ENCODE measurements at places on chromosomes 5 and 9.

- DNase-seq: no peak
Measured at GRCh38 chr5:142013734-142014521, 1.1 kb upstream of the GNPDA1 start.

DNA sequence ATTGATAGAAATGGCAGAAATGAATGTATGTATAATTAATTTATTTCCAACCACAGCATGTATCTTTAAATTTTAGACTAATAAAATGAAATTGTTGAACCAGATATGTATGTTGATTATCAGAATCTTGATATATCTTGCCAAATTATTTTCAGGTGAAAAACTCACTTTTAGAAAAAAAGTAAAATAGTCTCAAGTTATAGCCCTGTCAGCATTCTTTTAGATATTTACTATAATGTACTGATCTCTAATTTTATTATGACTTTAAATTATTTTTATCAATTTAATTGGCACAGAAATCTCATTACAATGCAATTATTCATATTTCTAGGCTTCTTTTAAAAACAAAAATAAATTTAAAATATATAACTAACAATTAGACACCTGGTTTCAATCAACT is 1990.4 kb upstream of the CDH6 start:
- no peak for DNase-seq

DNA sequence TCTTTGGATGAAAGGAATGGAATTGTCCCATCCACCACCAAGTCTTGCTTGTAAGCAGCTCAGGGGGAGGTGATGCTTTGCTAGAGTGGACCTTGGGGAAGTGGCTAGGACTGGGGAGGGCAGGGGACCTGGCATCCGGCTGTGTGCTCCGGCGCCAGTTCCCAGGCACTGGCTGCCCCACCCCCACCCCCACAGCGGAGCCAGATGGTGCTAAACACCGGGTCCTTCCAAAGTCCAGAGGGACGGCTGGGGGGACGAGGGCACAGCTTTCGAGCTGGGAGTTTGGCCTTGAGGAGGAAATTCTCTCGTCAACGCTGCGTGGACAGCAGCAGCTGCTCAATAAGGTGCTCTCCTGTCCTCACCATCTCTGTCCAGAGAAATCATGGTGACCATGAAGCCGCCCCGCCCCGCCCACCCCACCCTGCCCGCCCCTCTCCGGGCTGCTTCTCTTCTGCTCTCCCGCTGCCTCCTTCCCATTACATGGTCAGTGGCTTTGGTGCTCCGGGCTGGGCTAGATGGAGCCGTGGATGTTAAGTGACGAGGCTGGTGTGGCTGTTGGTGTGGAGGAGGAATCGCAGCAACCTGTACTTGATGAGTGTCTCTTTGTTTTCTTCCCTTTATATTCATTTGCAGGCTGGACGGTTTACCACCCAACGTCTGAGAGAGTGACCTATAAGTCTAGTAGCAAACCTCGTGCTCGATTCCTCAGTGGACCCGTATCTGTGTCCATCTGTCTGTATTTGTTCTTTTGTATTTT is 115.7 kb downstream of the WNK2 start:
- DNase-seq: no peak

GRCh38 chr9:91379426-91379825 is 17.7 kb upstream of the AUH start:
- DNase-seq: no peak

GRCh38 chr9:22201256-22201655 is 192.2 kb upstream of the CDKN2B start:
- no peak for DNase-seq

DNA sequence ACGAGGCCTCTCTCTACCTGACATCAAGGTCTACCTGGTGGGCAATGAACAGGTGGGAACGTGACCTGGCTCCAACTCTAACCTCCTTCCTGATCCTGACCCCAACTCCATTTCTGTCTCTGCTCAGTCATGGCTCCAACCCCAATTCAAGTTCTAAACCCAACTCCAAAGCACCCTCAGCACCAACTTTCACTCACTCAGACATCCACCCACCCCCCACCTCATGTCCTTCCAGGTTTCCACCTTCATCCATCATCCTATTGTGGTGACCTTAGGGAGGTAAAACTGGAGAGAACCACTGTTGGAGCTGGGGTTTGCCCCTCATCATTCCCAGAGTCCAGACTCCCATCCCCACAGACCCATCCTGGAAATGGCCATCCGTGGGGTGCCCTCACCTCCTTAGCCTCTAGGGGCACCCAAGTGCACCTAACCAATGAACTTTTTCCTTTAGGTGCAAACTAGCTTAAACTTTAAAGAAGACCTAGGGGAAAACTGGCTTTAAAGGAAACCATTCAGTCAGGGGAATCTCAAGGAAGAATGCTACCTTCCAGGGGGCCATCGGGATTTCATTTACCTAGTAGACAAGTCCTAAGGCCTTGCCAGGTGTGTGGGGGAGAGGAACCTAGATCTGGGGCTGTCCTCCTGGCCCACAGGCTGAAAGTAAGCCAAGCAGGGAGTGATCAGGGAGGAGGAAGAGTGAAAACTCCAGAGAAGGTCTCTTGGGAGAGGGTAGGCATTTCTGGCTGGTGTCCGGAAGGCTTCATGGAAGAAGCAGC is 11.3 kb downstream of the RGS14 start:
- DNase-seq: peak; percentile 47

- DNase-seq: no peak
Measured at GRCh38 chr5:989961-990530, 18.6 kb upstream of the NKD2 start.

- no peak for DNase-seq
Measured at GRCh38 chr5:143220748-143221251, 182.7 kb downstream of the NR3C1 start.

GRCh38 chr5:92641031-92641962 is 939.7 kb downstream of the NR2F1-AS1 start:
- no peak for DNase-seq

GRCh38 chr9:137189297-137190295 is 1.1 kb downstream of the SSNA1 start:
- no peak for DNase-seq

DNA sequence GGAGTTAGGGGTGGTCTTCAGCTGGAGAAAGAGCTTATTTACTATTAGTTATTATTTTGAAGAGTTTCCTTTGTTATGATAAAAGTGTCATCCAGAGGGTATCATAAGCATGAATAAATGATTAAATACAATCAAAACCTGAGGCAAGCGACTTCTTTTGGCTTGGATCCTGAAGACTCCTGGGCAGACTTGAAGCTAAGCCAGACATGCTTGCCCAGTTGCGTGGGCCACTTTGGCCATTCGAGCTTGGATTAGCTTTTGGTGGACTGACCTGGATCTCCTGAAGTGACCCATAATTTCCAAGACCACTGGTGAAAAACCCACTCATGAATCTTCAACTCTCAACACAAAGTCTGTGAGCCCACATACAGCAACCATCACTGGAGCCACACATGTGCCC is 335.8 kb downstream of the NR2F1-AS1 start:
- no peak for DNase-seq

DNA sequence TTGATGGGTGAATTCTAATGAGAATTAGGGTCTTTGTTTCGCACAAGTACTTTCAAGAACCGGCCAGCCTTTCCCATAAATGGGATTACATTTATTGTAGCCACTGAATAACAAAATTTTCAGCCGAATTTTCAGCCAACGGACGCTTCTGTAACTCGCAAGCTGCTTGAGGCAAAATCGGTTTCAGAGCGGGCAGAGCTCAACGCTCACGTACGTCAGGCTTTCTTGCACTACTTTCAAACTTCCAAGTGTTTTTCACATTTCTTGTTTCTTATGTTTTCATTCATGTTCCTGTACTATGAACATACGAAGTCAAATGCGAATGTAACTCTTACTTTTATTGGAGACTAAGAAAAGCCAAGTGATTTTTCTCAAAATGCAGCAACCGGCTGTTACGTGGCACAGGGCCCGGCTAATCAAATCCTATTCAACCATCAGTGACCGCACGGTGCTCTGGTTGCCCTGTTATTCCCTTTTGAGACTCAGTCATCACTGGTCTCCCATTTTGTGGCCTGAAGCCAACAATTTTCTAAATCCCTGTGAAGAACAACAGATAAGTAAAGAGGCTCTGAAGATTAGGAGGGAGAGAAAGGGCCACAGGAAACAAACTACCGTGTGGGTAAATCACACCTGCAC is 68.5 kb downstream of the SLC28A3 start:
- no peak for DNase-seq

All from CD8-positive, alpha-beta T cell (primary cell).